ENCODE measurements at places on chromosomes 7 and 10.

DNA sequence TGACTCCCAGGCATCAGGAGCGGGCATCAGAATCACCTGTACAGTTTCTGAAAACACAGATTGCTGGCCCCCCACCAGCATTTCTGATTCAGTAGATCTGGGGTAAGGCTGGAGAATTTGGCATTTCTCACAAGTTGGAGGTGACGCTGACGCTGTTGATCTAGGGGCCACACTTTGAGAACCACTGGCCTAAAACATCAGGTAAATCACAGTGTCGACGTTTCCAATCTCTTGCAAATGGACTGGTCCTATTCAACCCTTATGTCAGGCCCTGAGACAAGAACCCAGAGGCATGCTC lies 564.0 kb downstream of the KCNMA1 start:
- DNase-seq = no peak

- no peak for DNase-seq
Observed at GRCh38 chr7:99631295-99632109, 14.8 kb downstream of the ZSCAN25 start.

GRCh38 chr10:7501157-7501556 lies 90.3 kb upstream of the SFMBT2 start:
- DNase-seq = no peak

GRCh38 chr10:111137007-111137406 lies 60.2 kb downstream of the ADRA2A start:
- DNase-seq = no peak

GRCh38 chr7:69359003-69359700 lies 239.1 kb upstream of the AUTS2 start:
- no peak for DNase-seq

GRCh38 chr10:76319661-76320060 lies 888.2 kb downstream of the LRMDA start:
- DNase-seq = no peak

- no peak for DNase-seq
Observed at GRCh38 chr10:76085002-76085816, 653.8 kb downstream of the LRMDA start.

GRCh38 chr7:138816650-138817049 lies 18.7 kb upstream of the ATP6V0A4 start:
- no peak for DNase-seq

DNA sequence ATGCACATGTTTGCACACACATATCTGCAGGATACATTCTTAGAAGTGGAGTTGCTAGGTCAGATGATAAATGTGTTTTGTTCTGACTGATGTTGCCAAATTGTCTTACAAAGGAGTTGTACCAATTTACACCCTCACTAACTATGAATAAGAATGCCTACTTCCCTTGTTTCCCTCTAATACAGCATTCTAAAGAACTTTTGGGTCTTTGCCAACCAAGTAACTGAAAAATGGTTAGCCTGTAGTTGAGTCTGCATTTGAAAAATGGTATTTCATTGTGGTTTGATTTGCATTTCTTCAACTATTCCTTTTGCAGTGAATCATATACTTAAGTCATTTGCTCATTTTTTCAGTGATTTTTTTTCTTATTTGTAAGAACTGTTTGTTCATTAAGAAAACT lies 48.4 kb downstream of the TMEM26 start:
- DNase-seq = no peak

GRCh38 chr7:1224086-1224716 lies 8.5 kb upstream of the UNCX start:
- no peak for DNase-seq

DNA sequence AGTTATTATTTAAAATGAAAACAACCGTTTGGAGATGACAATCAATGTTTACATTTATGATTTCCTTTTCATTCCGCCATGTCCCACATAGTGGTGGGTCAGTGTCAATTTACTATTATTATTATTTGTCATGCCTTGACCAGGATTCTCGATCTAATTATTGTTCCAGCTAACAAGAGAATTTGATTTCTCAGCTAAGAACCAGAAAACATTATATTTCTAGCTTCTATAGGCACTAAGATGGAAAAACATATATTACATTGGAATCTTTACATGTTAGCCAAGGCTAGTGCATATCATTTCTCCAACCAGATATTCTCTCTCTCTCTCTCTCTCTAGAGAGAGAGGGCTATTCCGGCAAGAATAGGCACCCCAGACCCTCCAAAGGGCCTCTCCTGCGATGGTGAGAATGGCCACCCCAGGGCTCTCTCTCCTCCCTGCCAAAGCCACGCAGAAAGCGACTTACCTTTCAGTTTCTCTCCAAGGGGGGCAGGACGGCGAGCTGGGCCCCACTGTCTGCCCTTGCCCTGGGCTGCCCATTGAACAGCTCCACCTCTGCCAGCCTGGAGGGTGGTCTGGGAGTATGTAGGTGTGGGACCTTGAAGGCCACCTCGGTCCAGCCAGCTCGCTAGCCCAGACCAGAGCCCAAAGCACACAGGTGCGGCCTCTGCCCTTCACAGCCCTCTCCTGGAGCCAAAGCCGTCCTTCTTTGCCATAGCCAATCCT lies 2.4 kb downstream of the HOXA3 start:
- DNase-seq = peak; percentile 47

DNA sequence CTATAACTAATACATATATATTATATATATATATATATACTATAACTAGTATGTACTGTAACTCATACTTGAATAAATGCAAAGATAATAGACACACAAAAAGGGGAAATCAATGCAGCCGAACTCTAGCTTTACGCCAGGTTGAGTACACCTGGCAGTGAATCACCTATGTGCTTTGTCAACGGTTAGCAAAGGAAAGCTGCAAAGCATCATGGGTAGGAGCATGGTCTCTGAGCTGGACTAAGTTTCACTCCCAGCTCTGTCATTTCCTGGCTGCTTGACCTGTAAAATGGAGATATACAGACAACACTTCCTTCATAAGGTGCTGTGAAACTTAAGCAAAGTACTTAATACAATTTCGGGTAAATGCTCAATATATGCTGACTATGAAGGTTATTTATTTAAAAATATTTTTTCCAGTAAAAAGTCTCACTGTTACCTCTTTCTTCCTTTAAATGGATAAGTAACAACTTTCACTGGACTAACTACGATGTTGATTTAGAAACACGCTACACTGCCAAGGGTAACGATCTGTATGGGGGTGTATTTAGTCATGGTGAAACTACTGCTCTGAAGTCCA lies 61.7 kb upstream of the ITGA8 start:
- DNase-seq = no peak

- no peak for DNase-seq
Observed at GRCh38 chr10:118957966-118958365, 71.5 kb upstream of the NANOS1 start.

GRCh38 chr7:55130395-55131141 lies 111.8 kb downstream of the EGFR start:
- DNase-seq = no peak

- no peak for DNase-seq
Observed at GRCh38 chr7:36475011-36475342, 85.3 kb downstream of the ANLN start.

DNA sequence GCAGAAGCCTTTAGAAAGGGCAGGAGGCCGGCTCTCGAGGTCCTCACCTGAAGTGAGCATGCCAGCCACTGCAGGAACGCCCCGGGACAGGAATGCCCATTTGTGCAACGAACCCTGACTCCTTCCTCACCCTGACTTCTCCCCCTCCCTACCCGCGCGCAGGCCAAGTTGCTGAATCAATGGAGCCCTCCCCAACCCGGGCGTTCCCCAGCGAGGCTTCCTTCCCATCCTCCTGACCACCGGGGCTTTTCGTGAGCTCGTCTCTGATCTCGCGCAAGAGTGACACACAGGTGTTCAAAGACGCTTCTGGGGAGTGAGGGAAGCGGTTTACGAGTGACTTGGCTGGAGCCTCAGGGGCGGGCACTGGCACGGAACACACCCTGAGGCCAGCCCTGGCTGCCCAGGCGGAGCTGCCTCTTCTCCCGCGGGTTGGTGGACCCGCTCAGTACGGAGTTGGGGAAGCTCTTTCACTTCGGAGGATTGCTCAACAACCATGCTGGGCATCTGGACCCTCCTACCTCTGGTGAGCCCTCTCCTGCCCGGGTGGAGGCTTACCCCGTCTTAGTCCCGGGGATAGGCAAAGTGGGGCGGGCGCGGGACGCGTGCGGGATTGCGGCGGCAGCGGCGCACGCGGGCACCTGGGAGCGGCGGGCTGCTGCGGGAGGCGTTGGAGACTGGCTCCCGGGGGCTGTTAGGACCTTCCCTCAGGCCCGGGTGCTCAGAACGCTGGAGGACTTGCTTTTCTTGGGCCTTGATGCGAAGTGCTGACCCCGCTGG lies at the start of gene FAS:
TSS of gene FAS (plus strand) at position 415 of the 777 bp plus-strand sequence. CDS start at position 494, 79 bp downstream.
- no peak for DNase-seq

Data from NCI-H1105 treated with DMSO at 0.1 percent for 48 hours (cell line).